ENCODE measurements at places on chromosomes 13 and 19.

- DNase-seq = no peak
These were observed 10.7 kb downstream of the MARCHF2 start for GRCh38 chr19:8423817-8424223.

DNA sequence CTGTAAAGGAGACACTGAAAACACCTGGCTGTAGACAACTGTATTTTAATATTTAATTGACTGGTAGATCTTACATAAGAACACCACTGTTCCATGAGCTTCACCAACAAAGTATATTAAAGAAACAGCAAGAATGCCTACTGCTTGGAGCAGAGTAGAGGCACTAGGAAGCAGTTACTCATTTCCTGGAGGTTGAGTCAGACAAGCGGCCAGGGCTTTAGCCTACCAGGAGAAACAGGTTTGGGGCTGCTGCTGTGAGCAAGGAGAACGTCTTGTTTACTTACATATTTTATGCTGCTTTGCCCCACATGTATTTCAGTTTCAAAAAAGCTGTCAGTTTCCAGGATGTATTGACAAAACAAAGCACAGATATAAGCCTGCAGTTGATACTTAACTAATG lies 33.4 kb downstream of the ALG5 start:
- no peak for DNase-seq

DNA sequence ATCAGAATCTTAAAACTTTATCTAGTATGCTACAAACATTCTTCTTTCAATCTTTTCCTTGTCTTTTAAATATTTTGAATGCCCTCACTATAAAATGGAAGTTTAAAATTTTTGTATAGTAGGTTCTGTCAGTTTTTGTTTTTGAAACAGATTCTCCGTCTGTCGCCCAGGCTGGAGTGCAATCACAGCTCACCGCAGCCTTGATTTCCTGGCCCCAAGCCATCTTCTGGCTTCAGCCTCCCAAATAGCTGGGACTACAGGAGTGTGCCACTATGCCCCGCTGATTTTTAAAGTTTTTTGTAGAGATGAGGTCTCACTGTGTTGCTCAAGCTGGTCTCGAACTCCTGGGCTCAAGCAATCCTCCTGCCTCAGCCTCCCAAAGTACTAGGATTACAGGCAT lies 20.7 kb downstream of the PHF11 start:
- DNase-seq = no peak

GRCh38 chr13:37772644-37773043 lies 96.9 kb downstream of the TRPC4 start:
- no peak for DNase-seq

DNA sequence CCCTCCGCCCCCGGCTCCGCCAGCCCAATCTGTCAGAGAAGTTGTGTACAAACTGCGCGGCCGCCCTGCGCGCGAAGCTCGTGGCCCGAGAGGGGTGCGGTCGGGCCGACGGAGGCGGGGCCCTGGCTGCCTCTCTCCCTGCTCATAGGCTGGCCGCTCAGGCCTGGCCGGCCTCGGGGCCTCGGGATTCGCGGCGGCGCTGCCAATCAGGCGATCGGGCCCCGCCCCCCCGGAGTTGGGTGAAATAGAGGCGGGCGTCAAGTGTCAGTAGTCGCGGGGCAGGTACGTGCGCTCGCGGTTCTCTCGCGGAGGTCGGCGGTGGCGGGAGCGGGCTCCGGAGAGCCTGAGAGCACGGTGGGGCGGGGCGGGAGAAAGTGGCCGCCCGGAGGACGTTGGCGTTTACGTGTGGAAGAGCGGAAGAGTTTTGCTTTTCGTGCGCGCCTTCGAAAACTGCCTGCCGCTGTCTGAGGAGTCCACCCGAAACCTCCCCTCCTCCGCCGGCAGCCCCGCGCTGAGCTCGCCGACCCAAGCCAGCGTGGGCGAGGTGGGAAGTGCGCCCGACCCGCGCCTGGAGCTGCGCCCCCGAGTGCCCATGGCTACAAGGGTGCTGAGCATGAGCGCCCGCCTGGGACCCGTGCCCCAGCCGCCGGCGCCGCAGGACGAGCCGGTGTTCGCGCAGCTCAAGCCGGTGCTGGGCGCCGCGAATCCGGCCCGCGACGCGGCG lies at the start of gene KLF5:
TSS of gene KLF5 (plus strand) at position 270 of the 724 bp plus-strand sequence. CDS start at position 593, 323 bp downstream.
- peak; percentile 91 for DNase-seq

GRCh38 chr13:85527316-85527715 lies 271.9 kb downstream of the SLITRK6 start:
- DNase-seq = no peak

- DNase-seq = no peak
These were observed 1971.4 kb downstream of the OLFM4 start for GRCh38 chr13:55000043-55000442.

DNA sequence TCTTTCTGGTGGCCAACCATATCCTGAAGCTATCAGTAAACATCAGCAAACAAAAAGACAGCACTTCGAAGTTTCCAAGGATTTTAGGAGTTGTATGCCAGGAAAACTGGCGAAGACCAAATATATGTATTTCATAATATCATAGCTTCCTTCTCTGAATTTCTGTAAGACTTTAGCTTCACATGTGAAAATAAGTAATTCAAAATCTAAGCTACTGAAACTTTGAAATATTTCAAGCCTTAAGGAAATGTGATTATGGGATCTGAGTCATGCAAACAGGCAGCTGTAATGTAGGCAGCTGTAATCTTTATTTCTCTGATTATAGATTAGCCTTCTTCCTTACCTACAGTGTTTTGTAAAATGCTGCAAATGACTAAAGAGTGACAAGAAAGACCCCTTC lies 70.7 kb upstream of the ANKRD10 start:
- DNase-seq = no peak

DNA sequence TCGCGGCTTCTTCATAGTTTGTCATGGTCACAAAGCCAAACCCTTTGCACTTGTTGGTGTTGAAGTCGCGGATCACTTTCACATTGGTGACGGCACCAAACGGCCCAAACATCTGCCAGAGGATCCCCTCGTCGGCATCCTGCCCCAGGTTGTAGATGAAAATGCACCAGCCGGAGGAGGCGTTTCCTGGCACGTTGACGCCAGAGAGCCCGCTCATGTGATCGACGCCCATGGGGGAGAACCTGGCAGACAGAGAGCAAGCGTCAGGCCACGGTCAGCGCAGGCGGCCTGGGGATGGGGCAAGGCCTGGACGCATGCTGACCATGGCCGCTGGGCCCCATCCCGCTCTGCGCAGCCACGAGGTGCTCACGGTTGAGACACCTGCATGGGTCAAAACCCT lies 20.1 kb upstream of the TIMM44 start:
- DNase-seq = no peak

DNA sequence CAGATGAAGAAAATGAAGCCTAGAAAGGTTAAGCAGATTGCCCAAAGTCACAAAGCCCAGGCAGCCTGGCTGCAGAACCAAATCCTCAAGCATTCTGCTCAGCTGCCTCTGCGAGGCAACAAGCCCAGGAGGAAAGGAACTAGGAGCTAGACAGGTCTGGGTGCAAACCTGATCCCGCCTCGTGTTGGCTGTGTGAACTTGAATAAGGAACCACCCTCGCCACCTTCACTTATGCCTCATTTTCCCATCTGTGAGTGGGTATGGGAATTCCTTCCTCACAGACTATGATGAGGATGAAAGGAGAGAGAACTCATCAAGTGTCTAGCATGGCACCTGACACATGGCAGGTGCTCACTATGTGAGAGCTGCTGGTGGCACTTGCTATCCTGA lies 6.6 kb downstream of the SMG9 start:
- DNase-seq = no peak

DNA sequence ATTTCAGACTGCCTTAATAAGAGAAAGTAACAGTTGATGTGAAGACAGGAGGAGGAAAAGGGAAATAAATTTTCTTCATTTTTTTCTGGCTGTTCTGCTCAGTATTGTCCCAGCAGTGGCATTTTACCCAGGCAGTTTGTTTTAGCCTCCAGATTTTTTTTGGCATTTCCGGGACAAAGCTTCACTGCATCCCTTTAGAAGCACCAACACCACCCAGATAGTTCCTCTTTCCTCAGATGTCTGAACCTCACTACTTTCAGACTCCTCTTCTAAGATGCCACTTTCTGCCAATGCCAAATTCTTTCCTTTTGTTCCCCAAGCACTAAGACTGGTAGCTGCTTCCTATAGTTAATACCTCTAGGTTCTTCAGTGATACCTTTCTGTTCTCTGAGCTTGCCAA lies 480.1 kb upstream of the SLC10A2 start:
- DNase-seq = no peak

Data from stimulated activated CD8-positive, alpha-beta memory T cell treated with anti-CD3 and anti-CD28 coated beads, Interleukin-7, amount 100 ng/mL, for 1 hour (primary cell).